DMS 273 treated with DMSO at 0.1 percent for 48 hours (cell line): ENCODE measurements at places on chromosomes 5 and 9.

GRCh38 chr9:90420768-90421513, 221.7 kb downstream of the DIRAS2 start:
- no peak for DNase-seq

DNA sequence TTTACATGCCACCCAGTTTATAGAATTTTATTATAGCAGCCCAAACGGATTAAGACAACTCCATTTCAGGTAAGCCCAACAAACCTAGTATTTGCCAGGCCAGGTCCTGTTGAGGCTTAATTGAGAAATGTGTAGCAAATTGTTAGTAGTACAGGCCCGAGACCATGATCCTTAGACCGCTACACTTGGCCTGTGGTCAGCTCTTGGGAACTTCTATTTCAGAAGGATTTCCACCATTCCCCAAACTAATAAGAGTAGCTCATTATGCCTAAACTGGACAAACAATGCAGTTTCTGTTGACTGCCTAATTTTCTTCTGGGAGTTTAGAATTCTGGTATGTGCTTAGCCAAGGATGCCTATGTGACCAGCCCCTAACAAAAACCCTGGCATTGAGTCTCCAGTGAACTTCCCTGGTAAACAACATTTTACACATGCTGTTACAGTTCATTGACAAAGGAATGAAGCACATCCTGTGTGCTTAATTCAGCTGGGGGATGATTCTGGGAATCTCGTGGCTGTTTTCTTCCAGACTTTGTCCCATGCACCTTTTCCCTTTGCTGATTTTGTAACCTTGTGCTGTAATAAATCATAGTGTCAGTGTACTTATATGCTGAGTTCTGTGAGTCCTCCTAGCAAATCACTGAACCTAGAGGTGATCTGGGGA, 5.6 kb upstream of the GPX3 start:
- no peak for DNase-seq

GRCh38 chr5:73975845-73976244, 349.8 kb downstream of the ARHGEF28 start:
- DNase-seq: no peak

GRCh38 chr5:178120607-178121357, 7.5 kb downstream of the N4BP3 start:
- peak; percentile 81 for DNase-seq

DNA sequence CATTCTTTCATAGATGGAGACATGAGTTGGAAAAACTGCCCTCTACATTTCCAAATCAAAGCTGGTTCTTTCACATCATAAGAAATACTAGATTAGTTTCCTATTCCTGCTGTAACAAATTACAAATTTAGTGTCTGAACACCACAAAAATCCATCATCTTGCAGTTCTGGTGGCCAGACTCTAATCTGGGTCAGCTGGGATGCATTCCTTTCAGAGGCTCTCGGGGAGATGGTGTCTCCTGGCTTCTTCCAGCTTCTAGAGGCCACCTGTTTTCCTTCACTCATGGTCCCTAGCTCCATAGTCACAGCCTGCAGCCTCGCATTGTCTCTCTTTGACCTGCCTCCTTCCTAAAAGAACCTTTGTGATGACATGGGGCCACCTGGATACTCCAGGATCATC, 65.2 kb downstream of the RETREG1 start:
- DNase-seq: no peak

GRCh38 chr5:112077180-112077579, 320.2 kb upstream of the NREP start:
- no peak for DNase-seq

GRCh38 chr5:96652769-96653454, 9.3 kb upstream of the CAST start:
- no peak for DNase-seq

DNA sequence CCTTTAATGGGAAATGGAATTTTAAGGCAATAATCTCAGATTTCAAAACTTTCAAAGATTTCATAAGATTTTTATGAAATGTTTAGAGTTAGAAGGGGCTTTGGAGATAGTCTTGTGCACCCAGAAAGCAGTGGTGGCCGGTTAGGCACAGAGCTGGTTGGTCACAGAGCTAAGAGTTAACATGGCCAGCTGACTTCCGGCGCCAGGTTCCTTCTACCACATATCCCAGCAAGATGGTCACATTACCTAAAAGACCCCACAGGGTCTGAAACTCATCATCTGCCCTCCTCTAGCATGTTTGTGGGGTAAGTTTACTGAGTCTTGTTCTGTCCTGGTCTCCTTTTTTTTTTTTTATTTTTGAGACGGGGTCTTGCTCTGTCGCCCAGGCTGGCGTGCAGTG, 19.3 kb downstream of the QRFP start:
- DNase-seq: no peak

DNA sequence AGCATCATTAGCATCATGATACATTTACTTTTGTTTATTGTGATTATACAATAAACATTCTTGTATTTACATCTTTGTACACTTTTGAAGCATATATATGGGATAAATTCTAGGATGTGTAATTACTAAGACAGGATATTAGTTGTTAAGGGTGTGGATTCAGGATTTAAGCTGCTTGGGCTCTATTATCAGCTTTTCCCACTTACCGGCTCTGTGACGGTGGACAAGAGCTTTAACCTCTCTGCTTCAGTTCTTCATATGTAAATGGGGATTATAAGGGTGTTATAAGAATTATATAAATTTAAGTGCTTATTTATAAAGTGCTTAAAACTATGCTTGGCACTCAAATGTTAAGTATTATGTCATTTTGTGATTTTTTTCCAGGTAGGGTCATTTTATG, 131.1 kb downstream of the FER start:
- no peak for DNase-seq

- DNase-seq: no peak
These were observed 5.2 kb downstream of the INIP start for GRCh38 chr9:112712678-112713077.

GRCh38 chr9:17272536-17272935, 137.7 kb downstream of the CNTLN start:
- DNase-seq: no peak

DNA sequence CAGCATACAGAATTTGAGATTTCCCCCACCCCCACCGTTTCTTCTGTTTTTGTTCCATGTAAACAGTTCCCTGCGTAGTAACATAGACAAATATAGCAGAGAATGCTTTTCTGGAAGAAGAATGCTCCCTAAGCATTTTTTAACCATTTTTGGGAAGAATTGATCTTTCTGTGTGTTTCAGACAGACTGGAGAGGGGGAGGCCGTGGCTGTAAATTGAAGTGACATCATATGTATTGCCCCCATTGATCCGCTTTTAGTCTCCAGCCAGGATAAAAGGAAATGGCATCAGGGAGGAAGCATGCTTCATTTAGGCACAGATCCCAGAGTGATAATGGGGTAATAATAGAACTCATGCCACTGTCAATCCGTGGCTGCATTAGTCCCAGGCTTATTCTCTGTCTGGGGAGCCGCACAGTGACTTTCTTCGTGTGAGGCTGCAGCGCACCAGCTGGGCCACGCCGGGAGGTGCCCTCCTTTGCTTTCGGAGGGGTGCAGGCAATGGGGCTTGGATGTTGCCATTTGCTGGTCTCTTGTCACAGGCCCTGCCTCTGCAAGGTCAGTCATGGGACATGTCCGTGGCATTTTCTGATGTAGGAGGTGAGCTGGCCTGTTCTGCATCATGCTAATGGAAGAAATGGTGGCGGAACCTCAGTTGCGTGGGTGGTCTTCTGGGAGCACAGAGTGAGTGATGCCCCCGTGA, 261.5 kb downstream of the FANCC start:
- DNase-seq: no peak

GRCh38 chr9:123348317-123348992, 7.5 kb upstream of the CRB2 start:
- DNase-seq: no peak

- no peak for DNase-seq
These were observed 34.1 kb downstream of the PLPP7 start for GRCh38 chr9:131323629-131324028.

DNA sequence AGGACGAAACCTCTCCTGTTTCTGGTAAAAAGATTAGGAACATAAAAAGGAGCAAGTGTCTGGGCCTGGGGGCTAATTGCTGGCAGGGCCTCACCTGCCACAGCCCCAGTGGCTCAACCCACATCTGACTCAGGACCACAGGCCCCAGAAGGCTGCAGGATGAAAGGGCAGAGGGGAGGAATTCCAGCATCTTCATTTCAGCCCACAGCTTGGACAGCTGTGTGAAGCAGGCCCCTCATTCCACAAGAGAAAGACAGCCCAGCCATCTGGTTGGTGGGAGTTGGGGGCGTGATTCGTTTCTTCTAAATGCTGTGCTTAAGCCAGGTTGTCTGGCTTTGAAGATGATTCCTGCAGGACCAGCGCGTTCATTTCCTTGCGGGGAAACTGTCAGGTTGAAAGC, 29.1 kb downstream of the NKX2-5 start:
- DNase-seq: no peak

DNA sequence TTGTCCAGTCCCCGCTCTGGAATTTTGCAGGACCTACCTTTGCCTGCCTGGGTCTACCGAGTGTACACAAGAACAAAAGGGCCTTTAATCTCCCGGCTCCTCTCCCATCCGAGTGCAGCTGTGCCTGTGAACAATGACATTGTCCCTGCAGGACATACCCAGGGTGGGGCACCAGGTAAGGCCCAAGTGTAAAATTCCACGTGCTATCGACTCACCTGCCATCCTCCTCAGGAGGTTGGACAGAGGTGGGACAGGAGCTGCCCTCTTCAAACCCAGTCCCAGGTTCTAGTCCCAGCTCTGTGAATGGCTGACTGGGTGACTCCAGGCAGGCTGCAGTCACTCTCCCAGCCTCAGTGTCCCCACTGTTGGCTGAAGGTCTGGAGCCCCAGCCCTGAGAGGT, 159.6 kb upstream of the ALDH1B1 start:
- DNase-seq: no peak

DNA sequence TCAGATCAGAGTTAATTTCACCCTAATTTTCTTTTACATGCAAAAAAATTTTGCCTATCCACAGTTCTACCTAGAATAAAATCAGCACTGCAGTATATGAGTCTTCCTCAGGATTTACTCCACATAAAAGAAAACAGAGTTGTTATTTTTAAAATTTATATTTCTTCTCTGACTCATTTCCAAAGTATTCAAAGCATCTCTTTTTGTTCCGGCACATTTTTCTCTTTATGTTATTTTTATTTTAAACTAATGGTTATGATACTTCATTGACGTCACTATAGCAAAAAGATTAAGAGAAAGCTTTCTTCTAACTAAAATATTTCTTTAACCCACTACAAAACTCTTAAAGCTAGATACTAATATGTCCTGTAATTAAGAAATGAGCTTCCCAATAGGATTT, 590.4 kb downstream of the PRELID2 start:
- DNase-seq: no peak

DNA sequence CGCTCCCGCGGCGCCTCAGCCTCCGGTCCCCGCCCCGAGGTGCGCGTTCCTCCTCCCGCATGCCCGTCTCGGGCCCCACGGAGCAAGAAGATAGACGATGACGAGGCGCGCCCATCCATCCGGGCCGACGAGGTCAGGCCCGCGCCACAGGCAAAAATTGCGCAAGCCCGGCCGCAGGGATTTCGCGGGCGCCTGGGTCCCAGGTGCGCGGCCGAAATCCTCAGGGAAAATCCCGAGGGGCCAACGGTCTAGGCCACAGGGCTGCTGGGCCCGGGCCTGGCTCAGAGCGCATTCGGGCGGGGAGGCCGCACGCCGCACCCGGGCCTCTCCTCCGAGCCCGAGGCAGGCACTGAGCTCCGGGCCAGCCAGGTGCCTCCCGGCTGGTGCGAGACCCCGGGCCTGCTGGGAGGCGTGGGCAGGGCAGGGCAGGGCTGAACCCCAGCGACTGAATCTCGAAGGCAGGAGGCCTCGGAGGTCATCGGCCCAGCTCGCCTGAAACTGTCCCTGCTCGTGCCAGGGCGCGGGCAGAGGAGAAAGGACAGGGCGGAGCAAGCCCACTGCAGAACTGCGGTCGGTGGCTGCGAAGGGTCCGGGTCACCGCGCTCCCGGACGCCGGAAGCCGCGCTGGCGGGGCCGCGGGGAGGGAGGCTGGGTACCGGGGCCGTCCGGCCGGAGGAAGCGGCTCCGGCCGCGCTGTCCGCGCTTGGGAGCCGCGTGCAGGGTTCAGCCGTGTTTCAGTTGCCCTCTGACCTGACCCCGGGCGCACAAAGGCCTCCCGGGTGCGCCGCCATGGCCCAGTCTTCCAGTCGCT, 66.8 kb downstream of the FOXD1 start:
- DNase-seq: no peak

- no peak for DNase-seq
These were observed 354.0 kb downstream of the PRR16 start for GRCh38 chr5:120818128-120818527.

GRCh38 chr5:109100971-109101370, 308.8 kb downstream of the PJA2 start:
- DNase-seq: no peak

GRCh38 chr9:128916204-128916603, 4.6 kb upstream of the PHYHD1 start:
- DNase-seq: no peak

DNA sequence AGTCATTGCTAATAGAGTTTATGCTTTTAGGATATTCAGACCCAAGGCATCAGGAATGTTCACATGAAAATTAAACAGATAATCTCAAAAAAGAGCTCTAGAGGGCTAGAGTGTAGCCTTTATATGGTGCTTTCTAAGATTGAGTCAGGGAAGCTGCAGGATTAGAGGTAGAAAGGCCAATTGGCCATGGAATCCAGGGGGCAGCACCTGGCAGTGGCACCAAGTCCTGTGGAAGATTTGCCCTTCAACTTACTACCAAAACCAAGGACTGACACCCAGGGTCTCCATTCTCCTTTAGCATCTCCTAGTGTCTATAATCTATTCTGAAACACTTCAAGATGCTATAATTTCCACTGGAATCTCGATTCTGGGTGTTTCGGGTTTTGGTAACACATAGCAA, 112.4 kb downstream of the ACER2 start:
- no peak for DNase-seq

DNA sequence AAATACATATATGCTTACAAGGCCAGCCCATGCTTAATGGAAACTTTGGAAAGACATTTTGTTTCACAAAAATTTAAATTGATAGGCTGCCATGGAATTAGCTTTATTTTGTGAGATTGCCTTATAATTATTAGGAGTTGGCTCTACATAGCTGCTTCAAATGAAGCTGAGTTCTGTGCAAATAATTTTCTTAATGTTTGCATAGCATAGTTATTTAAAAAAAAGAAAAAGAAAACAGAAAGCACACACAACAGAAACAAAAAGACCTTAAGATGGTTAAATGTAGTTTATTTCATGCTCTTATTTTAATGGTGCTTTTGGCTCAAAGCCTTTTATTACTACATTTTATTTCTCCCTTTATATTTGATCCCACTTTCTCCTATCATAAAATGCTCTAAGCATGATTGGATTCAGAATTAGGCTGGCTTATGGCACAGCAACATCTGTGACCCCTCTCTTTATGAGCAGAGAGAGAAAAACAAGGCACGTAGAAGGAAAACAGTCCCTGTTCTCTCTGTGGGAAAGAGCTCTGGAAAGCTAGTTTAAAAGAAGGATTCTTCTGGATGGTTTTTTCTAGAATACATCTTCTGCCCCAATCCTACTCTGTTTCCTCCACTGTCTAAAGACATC, 530.5 kb downstream of the NTRK2 start:
- DNase-seq: no peak

DNA sequence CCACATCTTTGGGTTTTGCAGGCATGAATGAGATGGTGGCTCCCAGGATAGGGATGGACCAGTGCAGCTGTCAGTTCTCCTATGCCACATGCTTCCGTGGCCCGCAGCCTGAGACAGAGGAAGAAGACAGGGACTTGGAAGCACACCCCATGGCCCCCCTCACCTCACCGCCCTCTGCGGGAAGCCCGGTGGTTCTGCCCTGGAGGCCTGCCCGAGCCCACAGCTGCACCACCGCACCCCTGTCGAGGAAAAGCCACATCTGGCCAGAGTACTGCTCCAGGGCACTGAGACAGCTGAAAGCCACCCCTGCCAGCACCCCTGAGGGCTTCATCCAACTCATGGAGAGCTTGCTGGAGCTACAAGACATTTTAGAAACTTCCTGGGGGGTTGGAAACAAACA, 7.6 kb upstream of the TRMT10B start:
- DNase-seq: no peak
